Sigmoid colon (tissue), 7 donors: ENCODE measurements at places on chromosomes 16 and 17. TPM values are rescaled to one million over a fixed set of nuclear protein-coding genes. Genes with fewer than 3 reads are reported as not detected.
A peak's percentile ranks its signal among the peaks of the same experiment; 100 is the strongest.

GRCh38 chr17:27355419-27355818 is 61.5 kb downstream of the WSB1 start:
- DNase-seq = no peak

DNA sequence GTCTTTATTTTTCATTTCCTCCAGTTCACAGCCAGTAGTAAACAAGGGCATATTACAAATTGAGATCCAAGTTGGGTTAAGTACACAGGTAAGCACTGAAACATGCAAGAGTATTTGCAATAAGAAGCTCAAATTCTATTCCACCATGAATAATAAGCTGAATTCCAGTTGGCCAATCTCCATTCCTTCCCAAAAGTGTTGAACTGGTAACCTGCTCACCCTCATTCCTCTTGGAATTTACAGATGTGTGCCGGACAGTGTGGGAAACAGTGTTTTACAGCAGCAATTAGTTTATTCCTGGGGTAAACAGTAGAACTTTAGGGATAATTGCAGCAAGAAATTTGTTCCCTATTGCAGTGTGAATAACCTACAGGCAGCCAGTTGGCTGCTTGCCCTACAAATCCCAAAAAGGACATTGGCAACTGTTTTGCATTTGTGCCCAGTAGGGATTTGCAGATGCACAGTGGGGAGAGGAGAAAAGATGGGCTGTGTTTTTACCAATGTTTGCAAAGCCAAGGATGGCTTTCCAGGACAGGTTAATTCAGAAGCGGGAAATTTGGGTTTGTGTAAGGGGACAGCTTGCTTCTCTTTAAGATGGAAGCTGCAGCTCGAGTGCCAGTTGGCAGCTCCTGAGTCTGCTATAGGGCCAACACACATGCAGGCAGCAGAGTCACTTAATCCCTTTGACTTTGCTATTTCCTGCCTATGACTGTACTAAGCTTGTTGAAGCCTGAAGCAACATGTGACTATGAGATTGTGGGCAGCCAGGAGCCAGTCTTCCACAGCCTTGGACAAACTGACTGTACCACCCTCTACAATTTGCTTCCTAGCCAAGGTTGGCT is 318.9 kb downstream of the MAP2K6 start:
- DNase-seq = no peak

DNA sequence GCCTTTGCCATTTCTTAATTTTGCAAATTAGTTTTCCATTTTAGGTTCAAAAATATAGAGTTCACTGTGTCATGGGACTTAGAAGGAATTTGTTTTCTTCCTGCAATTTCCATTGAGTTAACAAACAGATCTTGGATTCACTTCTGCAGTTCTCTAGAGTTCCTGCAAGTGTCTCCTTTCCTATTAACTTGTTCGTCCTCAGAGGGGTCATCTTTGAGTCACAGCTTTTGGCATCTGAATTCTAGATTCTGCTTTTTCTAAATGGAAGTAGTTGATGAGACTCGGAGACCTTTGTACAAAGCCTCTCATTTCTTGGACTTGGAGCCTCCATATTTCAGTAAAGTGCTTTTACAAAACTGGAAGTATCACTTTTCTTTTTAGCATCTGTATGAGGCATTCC is 323.3 kb downstream of the BCAS3 start:
- DNase-seq = no peak

DNA sequence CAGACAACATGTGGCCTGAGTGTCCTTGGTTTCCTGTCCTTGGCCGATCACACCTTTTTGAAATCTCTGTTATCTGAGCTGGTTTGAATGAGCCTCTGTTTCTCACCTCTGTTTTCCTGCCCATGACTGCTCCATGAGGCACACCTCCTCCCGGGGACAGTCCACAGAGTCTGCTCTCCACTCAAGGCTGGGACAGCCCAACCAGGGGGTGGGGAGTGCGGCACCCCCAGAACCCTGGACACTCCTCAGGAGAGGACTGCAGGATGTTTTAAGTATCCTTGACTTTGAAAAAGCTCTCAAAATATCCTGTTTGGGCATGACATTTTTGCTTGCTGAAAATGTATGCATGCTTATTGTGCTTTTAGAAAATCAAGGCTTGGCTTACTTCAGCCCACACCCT is 333.0 kb upstream of the N4BP1 start:
- no peak for DNase-seq

DNA sequence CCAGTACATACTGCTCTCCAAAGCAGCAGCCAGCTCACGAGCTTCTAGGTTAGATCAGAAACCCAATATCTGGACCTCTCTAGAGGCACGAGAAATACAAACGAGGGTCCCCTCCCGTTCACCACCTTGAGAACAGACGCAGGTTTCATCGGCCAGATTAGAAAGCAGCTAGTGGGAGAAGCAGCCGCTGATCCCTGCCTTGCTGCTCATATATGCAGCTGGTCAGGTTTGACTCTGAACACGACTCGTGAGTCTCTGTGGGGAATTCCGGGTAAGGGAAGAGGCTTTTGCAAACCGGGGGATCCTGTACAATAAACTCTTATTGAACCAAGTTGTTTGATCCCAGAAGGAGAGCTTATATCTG is 1.6 kb downstream of the VAT1L start:
- DNase-seq = no peak

DNA sequence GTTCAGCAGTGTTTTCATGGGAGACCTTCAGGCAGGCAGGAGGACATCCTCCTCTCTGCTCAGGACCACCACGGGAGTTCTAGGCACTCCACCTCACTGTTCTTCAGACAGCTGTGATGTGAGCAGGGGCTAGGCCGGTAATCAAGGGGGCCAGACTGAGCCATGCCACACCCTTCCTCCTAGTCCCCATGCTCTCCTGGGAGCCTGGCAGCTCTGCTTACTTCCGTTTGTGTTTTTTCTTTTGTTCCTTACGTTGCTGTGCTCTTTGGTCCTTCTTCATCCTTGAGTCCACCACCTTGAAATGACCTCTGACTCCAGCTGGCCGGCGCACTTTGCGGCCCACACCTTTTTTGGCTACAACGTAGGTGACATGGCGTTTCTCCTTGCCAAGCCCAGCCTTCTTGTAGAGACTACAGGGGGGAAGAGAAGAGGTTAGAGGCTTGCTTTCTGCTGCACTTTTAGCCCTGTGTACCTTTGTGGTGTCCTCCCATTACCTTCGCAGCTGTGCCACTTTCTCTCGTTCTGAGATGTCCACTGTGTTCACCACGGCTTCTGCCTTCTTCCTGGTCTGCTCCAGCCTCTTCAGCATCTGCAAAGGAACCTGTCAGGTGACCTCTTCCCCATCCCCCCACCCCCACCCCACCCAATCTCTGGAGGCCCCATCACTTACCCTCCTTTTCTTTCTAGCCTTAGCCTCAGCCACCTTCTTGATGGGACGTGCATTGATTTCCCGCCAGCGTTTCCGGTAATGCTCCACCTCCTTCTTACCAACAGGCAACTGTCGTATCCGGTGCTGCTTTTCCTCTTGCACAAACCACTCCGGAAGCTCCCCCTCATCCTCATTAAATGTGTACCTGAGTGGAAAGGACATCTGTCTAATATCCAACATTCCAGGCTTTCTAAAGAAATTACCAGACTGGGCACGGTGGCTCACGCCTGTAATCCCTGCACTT is 7.4 kb upstream of the PSMC5 start:
- no peak for DNase-seq

DNA sequence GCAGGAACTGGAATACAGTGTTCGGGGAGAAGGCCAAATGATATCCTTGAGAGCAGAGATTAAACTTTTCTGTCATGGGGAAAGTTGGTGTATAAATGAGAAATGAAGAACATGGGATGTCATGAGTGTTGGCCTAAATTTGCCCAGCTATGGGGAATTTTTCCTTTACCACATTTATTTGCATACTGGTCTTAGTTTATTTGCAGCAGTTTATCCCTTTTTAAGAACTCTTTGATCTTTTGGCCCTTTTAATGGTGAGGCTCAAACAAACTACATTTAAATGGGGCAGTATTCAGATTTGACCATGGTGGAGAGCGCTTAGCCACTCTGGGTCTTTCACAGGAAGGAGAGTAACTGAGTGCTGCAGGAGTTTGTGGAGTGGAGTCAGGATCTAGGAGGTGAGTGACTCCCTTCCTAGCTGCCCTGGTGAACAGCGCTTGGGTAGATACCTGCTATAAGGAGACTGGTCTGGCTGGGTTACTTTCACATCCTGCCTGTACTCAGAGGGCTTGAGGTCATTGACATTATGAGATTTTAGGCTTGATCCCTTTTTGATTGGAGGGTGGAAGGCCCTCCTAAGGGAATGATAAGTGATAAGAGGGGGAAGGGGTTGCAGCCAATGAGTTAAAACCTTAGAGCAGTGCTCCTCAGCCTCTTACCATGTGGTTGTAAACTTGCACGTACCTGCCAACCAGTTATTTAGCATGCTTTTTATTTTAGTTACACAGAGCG is 10.7 kb downstream of the PYCARD start:
- DNase-seq = no peak

DNA sequence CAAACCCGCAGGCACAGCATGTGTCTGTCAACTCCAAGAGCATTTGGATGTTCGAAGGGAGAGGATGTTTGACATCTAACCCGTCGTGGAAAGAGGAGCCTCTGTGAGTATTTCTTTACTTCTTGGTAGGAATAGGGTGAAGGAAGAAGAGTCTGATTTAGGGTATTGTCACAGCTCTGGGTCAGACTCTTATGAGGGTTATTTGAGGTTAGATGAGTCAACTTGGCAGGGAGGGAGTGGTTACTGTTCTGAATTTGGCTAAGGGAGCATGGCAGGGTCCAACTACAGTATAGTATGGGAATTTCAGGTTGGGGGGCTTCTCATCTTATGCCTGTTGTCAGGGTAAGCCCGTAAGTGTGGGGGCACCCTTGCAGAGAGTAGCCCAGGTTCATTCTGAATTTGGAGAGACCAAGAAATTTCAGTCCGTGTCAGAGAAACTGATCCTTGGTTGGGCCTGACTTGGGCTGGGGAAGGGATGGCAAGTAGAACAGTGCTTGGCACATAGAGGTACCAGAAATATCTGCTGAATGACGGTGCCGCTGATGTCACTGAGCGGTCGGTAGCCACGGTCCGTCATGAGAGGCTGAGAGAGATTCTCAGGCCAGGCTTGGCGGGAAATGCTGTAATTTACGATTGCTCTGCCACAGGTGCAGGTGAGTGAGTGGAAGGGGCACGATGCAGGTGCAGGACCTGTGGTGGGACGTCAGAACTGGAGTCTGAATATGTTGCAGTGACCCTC is 43.2 kb downstream of the MYH3 start:
- DNase-seq = no peak

DNA sequence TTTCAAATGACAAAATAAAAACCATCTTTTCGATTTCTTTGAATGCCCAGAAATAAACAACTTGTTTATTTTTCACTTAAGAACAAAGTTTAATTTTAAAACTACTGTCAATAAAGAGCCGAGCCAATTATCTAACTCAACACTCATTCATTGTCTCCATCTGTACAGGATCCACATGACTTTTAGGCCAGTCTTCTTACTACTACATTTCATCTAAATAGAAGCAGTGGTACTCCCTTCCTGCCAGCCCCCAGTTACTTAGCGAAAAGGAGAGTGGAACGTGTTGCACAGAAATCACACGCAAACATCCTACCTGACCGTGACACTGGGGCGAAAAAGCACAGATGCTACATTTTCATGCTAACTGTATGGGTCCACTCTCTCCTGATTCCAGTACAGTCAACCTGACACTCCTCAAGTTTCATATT is 1.2 kb downstream of the GNA13 start:
- no peak for DNase-seq

DNA sequence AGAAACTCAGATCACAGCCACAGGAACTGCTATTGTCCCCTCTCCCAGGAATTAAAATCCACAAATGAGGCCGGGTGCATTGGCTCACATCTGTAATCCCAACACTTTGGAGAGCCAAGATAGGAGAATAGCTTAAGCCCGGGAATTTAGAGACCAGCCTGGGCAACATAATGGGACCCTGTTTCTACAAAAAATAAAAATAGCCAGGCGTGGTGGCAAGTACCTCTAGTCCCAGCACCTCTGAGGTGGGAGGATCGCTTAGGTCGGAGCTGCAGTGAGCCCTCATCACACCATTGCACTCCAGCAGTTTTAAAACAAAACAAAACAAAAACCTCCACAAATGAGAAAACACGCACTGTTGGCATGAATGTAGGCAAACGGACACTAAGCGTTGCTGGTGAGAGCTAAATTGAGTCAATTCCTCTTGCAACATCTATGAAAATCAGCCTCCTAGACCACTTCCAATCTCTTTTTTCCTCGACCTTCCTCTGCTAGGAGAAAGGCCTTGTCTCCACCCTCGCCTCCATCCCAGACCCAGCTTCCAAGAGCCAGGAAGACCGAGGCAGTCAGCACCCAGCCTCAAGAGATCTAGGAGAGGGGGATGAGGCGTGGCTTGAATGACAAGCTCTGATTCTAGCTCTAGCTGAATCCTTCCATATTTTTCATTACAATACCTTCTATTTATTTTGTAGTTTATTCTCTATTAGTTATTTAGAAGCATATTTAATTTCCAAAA is 14.8 kb downstream of the TLE7 start:
- DNase-seq = peak; percentile 8

- no peak for DNase-seq
These were observed 19.1 kb upstream of the NETO2 start for GRCh38 chr16:47162670-47163420.

GRCh38 chr16:74309789-74310781 is 13.5 kb downstream of the PSMD7 start:
- DNase-seq = no peak

DNA sequence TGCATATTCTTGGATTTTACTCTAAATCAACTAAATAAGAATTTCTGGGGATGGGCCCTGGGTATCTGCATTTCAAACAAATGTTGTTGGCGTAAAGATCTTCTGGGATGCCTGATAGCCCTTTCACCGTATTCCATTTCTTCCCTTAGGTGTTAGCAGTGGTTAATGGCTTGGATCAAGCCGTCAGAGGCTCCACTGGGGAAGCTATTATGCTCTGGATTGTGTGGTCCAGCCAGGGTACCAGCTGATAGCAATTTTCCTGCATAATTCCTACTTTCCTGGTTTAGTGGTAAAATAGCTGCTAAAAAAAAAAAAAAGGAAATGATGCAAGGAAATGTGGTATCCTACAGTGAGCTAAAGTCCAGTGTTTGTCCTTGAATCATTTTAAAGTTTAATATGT is 365.1 kb downstream of the CDH8 start:
- DNase-seq = no peak

DNA sequence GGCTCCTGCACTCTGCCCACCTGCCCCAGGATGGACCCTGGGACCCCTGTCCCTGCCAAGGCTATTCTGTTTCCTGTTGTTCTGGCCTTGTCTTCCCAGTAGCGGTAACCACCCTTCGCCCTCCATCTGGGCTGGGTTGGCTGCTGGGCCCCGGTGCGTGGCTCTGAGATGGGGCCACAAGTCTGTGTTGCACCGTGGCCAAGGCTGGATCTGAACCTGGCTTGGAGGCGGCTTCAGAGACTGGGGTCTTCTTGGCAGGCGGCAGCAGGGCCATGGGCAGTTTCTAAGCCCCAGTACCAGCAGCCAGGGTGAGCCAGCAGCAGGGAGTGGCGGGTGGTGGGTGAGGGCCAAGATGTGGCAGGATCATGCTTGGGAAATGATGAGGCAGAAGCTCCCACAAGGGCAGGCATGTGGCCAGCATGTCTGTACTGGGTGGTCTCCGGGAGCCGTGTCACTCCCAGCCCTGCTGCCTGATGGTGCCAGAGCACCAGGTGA is 12.6 kb downstream of the MAP2K3 start:
- DNase-seq = peak; percentile 75

The LIG3 gene
- total RNA-seq = 29.7 TPM

The KRT20 gene
- total RNA-seq = not detected

The GPRC5B gene
- 15.5 TPM for total RNA-seq

The P2RX5 gene
- total RNA-seq = 0.27 TPM

The GLG1 gene
- total RNA-seq = 78.7 TPM

The SCNN1B gene
- 9.2 TPM for total RNA-seq

The SLC38A8 gene
- not detected for total RNA-seq

The CTF1 gene
- 5.0 TPM for total RNA-seq

The TLCD2 gene
- 3.6 TPM for total RNA-seq

The CCDC200 gene
- not detected for total RNA-seq

The WFIKKN1 gene
- 1.4 TPM for total RNA-seq

The OR3A2 gene
- total RNA-seq = 0.27 TPM

The PPL gene
- 42.9 TPM for total RNA-seq
